Vagina (tissue), 2 donors: ENCODE measurements at places on chromosomes 12 and 14.

GRCh38 chr12:132076711-132077110, 67.4 kb downstream of the DDX51 start:
- no peak for DNase-seq

- DNase-seq = no peak
Observed at GRCh38 chr14:92544051-92544720, 30.6 kb downstream of the RIN3 start.

DNA sequence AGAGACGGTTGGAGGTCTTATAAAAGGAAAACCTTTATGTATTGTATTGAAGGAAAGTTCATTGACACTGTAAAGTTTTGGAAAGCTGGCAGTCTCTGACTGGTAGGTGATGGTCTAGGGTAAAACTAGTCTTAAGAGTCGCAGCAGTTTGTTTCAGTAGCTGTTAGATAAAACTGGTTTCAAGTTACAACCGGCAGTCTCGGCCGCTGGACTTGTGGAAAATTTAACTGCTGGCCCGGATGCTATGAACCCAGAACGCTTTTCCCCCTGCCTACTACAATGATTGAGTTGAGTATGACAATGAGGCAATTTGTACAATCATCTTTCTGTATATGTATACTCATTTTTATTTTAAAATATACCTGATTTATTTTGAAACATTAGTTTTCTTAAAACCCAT, 1426.9 kb downstream of the AACS start:
- DNase-seq = no peak

DNA sequence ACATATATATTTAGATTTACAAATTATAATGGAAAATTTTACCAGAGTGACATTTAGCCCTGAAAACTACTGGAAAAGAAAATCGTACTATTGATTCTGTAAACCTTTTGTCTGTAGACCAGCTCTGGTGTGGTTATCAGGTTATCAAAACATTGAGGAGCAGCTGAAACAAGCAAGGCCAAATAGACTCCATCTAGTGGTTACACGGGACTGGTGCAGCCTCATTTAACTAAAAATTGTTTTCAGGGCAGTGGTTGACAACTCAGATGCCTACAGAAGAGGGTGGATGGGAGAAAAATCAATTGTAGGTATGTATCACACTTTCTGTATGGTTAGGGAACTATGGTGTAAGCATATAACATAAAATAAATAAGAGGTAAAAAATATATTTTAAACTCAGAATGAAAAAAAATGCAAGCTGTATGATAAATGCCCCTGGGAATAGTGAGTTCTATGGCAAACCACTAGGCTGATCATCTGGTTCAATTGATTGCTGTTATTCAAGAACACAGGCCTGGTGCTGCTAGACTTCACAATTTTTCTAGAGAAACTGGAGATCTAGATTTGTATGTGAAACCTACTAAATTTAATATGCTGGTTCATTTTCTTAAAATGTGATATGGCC, 51.2 kb downstream of the ACSS3 start:
- DNase-seq = no peak

- DNase-seq = no peak
Observed at GRCh38 chr12:126147321-126147720, 1082.1 kb downstream of the AACS start.

DNA sequence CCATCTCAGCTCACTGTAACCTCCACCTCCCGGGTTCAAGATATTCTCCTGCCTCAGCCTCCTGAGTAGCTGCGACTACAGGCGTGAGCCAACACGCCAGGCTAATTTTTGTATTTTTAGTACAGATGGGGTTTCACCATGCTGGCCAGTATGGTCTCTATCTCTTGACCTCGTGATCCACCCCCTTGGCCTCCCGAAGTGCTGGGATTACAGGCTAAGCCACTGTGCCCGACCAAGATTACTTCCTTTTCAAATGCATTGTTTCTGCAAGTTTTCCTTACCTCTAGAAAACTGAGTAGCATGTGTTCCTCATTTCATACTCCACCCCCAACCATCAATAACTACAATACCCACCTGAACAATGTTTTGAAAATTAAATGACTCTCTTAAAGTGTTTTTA, 13.1 kb downstream of the ARF6 start:
- DNase-seq = no peak

DNA sequence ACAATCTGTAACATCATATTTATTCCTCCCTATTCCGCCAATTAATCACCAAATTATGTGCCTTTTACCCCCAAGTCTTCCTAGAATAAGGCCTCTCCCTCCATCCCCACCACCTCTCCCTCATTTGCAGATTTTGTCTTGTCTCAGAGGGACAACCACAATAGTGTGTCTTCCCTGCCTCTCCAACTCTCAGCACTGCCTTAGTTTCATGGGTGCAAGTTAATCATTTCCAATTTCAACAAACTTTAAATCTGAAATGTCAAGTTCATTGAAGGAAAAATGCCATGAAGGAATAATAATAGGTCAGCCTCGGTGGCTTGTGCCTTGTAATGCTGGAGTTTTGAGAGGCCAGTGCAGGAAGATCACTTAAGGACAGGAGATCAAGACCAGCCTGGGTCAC, 31.6 kb downstream of the RXYLT1 start:
- DNase-seq = no peak

- no peak for DNase-seq
Observed at GRCh38 chr12:92581604-92582003, 121.2 kb upstream of the PLEKHG7 start.

- no peak for DNase-seq
Observed at GRCh38 chr14:54360667-54361066, 36.1 kb upstream of the CDKN3 start.

DNA sequence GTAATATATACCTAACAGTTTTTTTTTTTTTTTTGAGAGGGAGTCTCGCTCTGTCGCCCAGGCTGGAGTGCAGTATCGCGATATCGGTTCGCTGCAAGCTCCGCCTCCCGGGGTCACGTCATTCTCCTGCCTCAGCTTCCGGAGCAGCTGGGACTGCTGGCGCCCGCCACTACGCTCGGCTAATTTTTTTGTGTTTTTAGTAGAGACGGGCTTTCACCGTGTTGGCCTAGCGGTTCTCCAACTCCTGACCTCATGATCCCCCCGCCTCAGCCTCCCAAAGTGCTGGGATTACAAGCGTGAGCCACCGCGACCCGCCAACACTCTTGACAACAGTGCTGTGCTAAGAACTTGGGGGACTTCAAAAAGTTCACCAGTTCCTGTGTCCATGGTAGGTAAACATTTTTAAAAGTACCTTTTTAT, 63.5 kb downstream of the FOXG1 start:
- no peak for DNase-seq

DNA sequence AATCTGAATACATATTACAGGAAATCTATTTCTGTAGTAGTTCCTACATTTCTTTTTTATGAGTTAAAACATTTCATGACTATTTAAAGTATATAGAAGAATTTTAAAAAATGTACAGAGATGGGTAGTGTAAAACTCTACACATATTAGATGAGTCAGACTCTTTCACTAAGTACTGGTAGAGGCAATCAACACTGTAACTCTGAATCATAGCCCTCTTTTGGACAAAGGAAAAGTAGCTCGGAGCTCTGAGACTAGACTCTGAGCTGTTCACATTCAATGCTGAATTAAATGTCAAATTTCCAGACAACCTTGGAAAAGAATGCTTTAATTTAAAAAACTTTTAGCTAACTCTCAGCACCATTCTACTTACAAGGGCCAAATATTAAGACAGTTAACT, 3.4 kb downstream of the PTCSC3 start:
- no peak for DNase-seq

- no peak for DNase-seq
Observed at GRCh38 chr12:80632835-80633234, 74.6 kb upstream of the MYF6 start.

GRCh38 chr12:26845984-26846383, 13.0 kb upstream of the ITPR2 start:
- no peak for DNase-seq

DNA sequence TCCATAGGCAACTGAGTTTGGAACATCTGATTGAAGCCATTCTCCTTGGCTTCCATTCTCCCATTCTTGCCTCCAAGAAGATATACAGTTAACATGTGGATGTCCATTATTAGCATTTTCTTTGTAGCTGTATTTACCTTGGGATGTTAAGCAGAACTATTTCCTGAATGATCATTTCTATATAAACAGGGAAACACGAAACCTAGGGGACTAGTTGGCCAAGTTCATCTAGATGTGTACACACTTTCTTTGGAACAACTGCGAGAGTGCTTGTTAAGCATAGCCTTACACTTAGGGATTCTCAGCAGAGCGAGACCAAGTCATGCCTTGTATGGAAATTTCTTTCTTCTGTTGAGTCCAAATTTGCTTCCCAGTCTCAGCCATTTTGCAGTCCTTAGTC, 42.1 kb downstream of the DRAM1 start:
- DNase-seq = no peak

GRCh38 chr12:41462312-41462711, 274.2 kb downstream of the PDZRN4 start:
- no peak for DNase-seq

DNA sequence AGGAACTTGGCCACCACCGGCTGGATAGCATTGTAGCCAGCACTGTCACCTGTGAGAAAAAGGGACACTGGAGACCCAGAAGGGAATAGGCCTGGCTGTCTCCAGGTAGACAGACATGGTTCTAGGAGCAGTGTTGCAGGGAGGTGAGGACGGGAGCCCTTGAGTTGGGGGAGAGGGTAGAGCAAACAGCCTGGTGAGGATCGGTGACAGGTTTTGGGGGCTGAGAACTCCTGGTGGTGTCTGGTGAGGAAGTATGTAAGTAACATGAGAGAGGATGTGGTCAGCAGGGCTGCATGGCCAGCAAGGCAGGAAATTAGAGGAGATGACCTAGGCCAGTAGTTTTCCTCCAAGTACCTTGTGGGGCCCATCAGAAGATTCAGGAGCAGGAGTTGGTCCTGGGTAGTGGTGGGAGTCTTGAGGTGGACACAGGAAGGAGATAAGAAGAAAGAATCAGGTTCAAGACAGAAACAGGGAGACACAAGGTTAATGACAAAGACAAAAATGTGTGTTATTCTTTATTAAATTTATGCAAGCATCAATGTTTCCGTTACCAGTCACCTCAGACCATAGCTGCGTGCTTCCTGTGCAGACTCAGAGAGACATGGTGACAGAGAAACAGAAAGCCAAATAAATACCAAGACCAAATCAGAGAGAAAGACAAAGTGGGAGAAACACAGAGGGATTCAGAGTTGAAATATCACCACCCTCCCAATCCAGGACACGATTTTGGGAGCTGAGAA, at the start of gene ARHGAP9:
TSS of gene ARHGAP9 (minus strand) at position 491 of the 740 bp plus-strand sequence. CDS start at position 31, 460 bp downstream.
- no peak for DNase-seq
